ENCODE measurements at places on chromosomes 1 and 21.

DNA sequence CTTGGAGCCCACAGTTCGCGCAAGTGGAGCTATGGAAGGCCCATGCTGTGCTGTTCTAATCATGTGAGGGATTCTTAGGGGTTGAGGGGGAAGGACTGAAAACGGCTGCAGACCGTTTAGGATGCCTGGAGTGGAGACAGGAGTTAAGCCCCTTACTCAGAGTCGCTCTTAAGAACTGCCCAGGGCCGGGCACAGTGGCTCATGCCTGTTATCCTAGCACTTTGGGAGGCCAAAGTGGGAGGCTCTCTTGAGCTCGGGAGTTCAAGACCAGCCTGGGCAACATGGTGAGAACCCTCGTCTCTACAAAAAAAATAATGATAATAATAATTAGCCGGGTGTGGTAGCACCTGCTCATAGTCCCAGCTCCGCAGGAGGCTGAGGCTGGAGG is 1.1 kb downstream of the ZNF672 start:
- DNase-seq, result no peak

- no peak for DNase-seq
These were observed 98.1 kb upstream of the GUCA2B start for GRCh38 chr1:42055061-42055460.

GRCh38 chr1:173925306-173926242 is 8.4 kb upstream of the SERPINC1 start:
- DNase-seq, result no peak

DNA sequence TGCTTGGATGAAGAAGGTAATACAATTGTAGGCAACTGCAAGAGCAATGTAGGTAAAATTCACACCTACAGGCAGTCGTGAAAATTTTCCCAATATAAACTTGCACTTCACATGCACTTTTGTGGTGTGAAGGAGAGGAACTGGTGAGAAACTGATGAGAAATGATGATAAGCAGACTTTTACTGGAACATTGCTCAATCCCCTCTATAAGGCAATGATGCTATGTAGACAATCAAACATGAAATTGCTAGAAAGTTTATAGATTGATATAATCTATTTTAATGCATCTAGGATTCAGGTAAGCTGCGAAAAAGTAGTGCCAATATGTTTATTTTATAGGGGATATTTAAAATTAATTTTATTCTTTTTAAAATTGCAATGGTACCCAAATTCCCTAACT is 802.2 kb downstream of the KCNT2 start:
- DNase-seq, result no peak

GRCh38 chr1:50829014-50829958 is 130.8 kb downstream of the FAF1 start:
- no peak for DNase-seq

- DNase-seq, result no peak
These were observed at the start of gene FHL3 for GRCh38 chr1:38005195-38006007. FHL3 (minus strand) TSS chr1:38005514; CDS start chr1:37999412, 6,102 bp downstream.

GRCh38 chr1:98651116-98651632 is 10.3 kb upstream of the SNX7 start:
- DNase-seq, result no peak

- DNase-seq, result no peak
These were observed 382.7 kb upstream of the DUSP10 start for GRCh38 chr1:222124602-222125001.

- no peak for DNase-seq
These were observed 32.2 kb downstream of the C8B start for GRCh38 chr1:56933606-56934005.

- no peak for DNase-seq
These were observed 33.6 kb downstream of the CD55 start for GRCh38 chr1:207355060-207355459.

DNA sequence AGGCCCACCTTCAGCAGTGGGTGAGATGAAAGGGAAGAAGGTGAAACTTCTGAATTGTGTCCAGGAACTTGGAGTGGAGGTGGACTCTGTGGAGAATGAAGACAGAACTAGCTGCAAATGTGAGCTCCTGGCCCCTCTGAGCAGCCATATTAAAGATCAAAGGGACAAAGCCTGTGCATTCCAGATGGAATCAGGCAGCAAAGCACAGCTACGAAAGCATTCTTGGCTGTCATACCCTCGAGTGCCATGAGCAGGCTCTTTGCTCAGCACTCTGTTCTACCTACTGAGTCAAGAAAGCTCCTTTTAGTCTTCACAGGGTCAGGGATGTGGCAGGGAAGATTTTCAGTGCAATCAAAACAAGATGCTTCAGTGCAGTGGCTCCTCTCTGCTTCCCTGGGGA is 86.3 kb upstream of the TSPAN2 start:
- no peak for DNase-seq

DNA sequence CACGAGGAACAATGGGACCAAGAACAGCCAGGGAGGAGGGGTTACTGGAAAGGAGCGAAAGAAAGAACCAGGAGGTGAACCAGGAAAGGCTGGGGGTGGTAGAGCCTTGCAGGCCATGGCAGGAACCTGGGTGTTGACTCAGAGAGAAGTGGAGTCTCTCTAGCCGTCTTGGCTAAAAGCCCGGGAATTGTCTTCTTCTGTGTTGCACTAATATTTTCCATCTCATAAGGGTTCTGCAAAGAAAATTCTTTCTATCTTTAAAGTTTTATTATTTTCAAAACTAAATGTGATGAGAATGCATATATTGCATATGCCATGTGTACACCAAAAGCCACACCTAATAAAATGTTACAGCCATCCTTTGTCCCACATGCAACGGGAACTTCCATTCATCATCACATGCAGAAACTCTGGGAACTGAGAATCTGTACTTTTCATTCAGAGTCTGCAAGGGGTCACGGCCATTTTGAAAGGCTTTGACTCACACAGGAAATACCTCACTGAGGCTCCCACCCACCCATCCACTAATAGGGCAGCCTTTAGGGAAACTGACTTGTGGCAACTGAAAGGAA is 38.0 kb downstream of the ERG start:
- DNase-seq, result no peak

GRCh38 chr1:66231217-66231616 is 302.7 kb upstream of the SGIP1 start:
- DNase-seq, result no peak

Measured in caudate nucleus (tissue), 63 donors.